ENCODE measurements at places on chromosomes 6 and 20. TPM values are rescaled to one million over a fixed set of nuclear protein-coding genes. Genes with fewer than 3 reads are reported as not detected.

SEMG1 gene
- not detected for total RNA-seq

GNMT gene
- 2.3 TPM for total RNA-seq

ARMC12 gene
- not detected for total RNA-seq

SESN1 gene
- 64.1 TPM for total RNA-seq

SAMD5 gene
- 1.00 TPM for total RNA-seq

AGER gene
- 1.6 TPM for total RNA-seq

CLDN20 gene
- total RNA-seq, result not detected

C6orf58 gene
- not detected for total RNA-seq

NT5DC1 gene
- total RNA-seq, result 56.4 TPM

RFX6 gene
- total RNA-seq, result not detected

RBPJL gene
- not detected for total RNA-seq

SLC22A16 gene
- total RNA-seq, result not detected

TCF21 gene
- 4.1 TPM for total RNA-seq

ACAT2 gene
- total RNA-seq, result 4.1 TPM

MYLIP gene
- total RNA-seq, result 12.2 TPM

FOXQ1 gene
- total RNA-seq, result not detected

STMND1 gene
- total RNA-seq, result not detected

CSNK2A1 gene
- total RNA-seq, result 103 TPM

KIF6 gene
- total RNA-seq, result 0.27 TPM

Data from Right ventricle myocardium superior (tissue), 1 donor.